ENCODE measurements at places on chromosomes 5 and 9. TPM values are rescaled to one million over a fixed set of nuclear protein-coding genes. Genes with fewer than 3 reads are reported as not detected.

GRCh38 chr5:133753856-133754255 lies 141.5 kb upstream of the FSTL4 start:
- no peak for DNase-seq

- DNase-seq, result no peak
These were observed 78.6 kb upstream of the FAM174A start for GRCh38 chr5:100456615-100457014.

DNA sequence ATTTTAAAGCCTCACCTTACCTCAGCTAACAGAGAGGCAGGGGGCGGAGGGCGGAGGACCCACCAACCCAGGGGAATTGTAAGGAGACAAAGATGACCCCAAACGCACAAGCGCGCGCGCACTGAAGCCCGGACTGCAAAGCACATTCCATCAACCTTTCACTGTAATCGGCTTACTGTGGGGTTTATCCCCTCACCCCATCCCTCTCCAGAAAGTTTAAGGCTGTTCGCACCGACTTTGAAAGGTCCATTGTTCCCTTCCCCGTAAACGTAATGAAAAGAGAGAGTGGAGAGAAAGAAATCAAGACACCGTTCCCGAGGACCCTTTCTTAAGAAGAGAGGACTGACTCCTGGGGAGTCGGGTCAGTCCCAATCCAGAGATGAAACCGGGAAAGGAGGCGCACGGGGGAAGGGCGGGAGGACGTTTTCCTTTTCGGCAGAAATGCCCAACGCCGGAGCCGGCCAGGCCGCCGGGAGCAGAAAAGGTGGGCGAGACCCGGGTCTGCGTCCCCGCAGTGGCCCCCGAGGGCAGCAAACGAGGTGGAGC lies 464 bp downstream of the CEMIP2 start:
- no peak for DNase-seq

- DNase-seq, result no peak
These were observed 23.0 kb upstream of the CEP72 start for GRCh38 chr5:589173-589572.

- no peak for DNase-seq
These were observed 196.9 kb downstream of the DMRTA1 start for GRCh38 chr9:22643541-22643940.

DNA sequence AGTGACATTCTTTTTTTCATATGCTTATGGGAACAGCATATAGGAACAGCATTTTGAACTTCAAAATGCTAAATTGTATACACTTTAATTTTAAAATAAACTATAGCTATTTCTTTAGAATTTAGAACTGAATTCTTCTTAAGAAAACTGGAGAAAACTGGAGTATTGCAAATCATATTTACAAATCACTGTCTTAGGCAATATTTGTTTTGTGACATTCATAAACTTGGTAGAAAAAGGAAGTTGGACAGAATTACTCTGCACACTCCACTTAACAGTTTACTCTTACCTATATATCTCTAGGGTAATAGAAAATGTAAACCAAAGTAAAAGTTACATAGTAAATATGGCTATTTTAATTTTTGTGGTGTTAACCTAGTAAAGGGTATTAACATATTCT lies 3.1 kb downstream of the DMRTA1 start:
- DNase-seq, result no peak

- no peak for DNase-seq
These were observed 108.8 kb downstream of the SLC12A2 start for GRCh38 chr5:128192368-128192767.

- no peak for DNase-seq
These were observed 32.2 kb downstream of the IER5L start for GRCh38 chr9:129145841-129146292.

DNA sequence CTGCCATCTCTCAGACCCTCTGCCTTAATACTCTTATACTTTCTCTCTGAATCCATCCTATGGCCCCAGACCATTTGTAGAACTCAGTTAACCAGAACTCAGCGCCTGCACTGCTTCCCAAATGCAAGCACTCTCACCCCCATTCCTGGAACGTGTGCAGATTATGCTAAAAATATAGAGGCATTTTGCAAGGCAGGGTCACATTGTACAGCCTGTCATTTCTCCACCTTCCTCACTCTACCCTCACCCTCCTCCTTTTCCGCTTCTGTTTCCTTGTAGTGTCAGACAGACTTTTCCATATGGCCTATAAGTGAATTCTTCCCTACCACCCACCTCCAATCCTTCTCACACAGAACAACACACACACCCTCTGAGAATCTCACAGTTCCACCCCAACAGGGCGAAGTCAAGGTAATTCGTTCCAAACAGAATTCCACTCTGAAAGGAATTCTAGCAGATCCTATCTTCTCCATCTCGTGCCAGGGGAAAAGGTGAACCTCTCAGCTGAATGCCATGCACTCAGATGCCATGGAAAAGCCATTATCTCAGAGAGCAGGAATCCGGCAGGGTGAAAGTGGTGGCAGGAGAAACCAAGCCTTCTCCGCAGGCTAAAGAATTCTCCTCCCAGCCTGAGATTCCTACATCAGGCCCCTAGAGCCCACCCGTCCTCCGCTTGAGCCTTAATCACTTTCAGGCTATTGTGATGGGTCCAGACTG lies 25.3 kb downstream of the GGTA1 start:
- no peak for DNase-seq

DNA sequence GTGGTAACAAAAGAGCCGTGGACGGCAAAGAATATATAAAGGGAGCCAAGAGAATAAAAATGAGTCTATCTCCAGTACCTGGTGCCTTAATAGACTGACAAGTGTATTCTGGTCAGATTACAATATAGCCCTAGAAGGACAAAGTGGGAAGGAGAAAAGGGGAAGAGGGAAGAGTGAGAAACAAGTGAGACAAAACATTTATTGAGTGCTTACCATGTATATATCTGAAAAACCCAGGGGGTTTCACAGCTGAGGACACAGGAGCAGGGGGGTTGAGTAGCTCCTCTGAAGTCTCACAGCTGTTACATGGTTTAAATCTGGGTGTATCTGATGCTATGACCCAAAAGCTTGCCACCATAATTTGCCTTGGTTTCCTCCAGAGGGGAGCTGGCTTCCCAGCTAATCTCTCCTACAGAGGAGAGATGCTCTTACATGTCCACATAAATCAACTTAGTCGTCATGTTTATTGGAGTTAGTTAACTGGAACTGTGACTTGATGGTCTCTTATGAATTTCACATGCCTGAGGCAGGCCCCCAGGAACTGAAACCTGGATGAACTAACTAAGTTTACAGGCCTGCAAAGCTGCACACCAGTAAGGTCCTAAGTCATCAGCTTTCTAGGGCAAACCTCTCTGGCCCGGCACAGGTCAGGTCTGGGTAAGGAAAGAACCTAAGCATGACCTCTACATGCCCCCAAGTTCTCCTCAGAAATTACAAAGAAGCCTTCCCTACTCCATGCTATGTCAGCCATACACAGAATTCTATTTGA lies 15.5 kb downstream of the SIL1 start:
- DNase-seq, result no peak

GRCh38 chr9:91163773-91164471 lies 197.8 kb downstream of the AUH start:
- no peak for DNase-seq

DNA sequence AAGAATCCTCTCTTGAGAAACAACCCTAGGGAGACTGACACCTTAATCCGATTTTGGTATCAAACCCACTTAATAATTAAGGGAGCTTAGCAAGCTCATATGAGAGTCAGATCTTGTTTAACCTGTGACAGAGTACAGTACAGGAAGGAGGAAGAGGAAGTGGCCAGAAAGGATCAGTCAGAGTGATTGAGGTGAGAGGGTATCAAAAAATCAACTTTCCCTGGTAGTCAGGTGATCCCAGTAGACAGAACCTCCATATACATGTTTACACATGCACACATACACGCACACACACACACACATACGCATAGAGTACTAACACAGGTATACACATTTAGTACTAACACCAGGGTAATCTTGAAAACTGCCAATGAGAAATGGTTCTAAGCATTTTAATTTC lies 56.8 kb downstream of the GLIS3 start:
- DNase-seq, result no peak

DNA sequence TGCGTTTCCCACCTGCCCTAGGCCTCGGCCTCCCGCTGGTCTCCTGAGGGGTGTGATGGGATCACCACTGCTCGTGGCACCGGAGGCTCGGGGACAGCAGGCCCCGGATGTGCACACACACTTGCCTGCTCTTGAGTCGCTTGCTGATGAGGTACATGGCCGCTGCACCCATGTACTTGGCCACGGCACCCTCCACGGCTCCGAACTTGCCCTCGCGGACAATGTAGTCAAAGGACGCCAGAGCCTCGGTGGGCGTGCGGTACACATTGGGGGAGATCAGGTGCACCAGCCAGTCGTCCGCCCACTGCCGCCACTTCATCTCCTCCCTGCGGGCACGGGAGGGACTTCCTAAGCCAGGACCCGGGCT lies 4.7 kb downstream of the PTGES2 start:
- no peak for DNase-seq

DNA sequence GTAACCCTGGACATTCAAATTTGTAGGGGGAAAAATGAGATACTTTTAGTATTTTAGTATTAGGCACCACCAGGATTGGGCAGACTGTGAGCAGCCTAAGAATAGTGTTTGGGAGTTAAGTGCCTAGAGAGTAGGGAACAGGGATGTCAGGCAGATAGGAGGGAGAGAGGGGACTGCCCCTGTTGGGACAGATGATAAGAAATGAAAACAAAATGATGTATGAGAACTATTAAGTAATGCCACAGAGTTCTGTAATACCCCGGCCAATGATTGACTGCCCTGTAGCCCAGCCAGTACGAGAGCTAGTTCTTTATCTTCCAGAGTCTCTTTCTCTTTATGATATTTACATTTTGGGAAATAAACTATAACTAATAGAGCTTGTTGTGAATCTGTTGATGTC lies 24.4 kb downstream of the ARHGAP26 start:
- DNase-seq, result no peak

DNA sequence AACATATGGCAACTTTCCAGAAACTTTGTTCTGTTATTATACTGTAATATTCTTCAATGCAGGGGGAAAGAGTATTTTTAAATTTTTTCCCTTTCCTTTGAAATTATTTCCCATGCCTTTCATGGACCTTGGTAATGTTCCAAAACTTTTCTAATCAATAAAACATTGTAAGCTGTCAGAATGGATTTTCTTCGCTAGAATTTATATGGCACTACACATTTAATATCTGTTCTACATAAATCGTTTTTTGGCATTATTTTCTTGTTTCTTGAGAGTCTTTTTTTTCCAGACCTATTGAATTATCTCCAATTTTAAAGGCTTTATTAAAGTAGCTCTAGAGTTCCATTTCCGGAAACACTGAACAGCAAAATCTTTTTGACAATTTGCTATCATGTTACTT lies 249.0 kb downstream of the TMEM167A start:
- no peak for DNase-seq

- no peak for DNase-seq
These were observed 100.9 kb upstream of the PTGER4 start for GRCh38 chr5:40578501-40579451.

DNA sequence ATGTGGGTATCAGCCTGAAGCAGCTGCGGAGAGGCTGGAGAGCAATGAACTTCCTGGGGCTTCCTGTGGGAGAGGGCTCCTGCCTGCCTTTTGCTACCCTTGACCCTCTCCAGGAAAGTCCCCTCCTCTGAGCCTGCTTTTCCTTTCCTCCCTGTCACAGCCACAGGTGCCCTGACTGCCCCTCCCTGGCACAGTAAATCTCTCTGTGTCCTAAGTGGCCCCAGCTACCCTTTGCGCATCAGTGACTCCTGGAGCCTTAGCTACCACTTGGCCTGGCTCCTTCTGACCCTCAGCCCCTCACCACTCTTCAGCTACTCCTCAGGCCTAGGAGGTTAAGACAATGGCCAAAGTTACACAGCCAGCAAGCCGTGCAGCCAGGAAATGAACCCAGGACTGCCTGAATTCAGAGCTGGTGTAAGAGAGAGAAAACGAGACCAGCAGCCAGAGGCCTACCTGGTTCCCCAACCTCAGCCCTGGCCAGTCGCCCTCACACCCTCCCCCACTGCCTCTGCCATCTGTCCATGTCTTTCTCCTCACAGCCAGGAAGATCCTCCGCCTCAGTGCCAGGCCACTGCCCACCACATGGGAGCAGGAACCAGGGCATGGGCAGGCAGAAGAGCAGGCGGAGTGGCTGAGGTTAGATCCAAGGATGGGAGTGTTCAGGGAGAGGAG lies 18.6 kb downstream of the CNTFR start:
- DNase-seq, result no peak

DNA sequence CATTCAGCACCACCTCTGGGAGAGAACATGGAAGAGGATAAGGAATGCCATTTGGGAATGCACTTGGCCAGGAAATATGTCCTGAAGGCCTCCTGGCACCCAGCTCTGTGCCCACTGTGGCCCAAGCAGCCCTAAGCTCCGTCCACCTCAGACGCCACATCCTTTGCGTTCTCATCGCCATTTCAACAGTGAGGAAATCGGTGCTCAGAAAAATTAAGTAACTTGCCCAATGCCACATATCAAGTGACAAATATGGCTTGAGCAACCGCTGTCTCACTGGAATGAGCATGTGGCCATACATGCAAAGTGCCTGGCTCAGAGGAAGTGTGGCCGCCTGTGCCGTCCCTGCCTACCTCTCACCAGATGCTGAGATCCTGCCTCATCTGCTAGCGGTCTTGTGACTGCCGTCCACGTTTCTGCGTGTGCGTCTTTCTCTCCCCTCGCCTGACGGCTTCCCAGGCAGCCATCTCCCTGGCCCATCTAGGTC lies 984 bp upstream of the DOK3 start:
- DNase-seq, result no peak

DNA sequence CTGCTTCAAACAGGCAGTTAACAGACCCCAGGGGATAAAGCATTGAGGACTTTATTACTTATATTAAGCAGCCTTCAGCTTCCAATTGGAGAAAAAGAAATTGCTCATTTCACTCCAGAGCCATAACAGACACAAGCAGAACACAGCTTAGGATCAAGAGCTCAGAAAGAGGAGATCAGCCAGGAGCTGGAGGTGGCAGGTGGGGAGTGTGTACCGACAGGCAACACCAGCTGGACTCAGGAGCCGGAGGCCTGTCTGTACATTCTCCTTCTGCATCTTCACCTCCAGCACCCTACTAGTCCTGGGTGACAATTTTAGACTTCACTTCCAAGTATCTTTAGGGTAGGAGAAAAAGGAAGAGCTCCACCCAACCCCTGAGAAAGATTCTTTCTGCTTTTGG lies 35.8 kb downstream of the NRG2 start:
- DNase-seq, result no peak

DNA sequence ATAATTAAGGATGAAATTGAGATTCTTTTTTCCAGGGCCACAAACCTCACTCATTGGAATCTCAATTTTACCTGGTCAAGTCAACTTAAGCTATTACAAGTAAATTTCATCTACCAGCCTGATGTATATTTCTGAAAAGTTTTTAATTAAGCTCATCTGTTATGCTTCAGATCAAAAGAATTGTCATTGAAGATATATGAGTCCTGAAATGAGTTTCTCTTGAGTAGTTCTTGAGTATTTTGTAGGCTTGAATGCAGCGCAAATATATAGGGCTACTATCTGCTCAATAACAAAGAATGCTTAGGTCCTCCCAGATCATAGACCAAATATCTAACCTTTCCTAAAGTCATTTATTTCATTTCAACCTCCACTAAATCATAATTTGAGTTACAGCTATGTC lies 482.2 kb upstream of the ST8SIA4 start:
- DNase-seq, result no peak

Gene SEMA6A
- 24.0 TPM for total RNA-seq

Gene PPP2R2B
- 0.29 TPM for total RNA-seq

Gene CDC25C
- total RNA-seq, result not detected

Gene SARDH
- total RNA-seq, result 0.87 TPM

Gene TTC23L
- total RNA-seq, result not detected

Gene WNT8A
- not detected for total RNA-seq

Gene FOXD4L5
- total RNA-seq, result not detected

Gene PKD2L2
- total RNA-seq, result not detected

Gene DRD1
- 1.1 TPM for total RNA-seq

Data from mesenteric fat pad (tissue), 1 donor.